ENCODE measurements at places on chromosomes 16 and 17. TPM values are rescaled to one million over a fixed set of nuclear protein-coding genes. Genes with fewer than 3 reads are reported as not detected.

TP53TG3D gene
- 2.2 TPM for total RNA-seq

DHRS11 gene
- total RNA-seq: 8.3 TPM

DNA sequence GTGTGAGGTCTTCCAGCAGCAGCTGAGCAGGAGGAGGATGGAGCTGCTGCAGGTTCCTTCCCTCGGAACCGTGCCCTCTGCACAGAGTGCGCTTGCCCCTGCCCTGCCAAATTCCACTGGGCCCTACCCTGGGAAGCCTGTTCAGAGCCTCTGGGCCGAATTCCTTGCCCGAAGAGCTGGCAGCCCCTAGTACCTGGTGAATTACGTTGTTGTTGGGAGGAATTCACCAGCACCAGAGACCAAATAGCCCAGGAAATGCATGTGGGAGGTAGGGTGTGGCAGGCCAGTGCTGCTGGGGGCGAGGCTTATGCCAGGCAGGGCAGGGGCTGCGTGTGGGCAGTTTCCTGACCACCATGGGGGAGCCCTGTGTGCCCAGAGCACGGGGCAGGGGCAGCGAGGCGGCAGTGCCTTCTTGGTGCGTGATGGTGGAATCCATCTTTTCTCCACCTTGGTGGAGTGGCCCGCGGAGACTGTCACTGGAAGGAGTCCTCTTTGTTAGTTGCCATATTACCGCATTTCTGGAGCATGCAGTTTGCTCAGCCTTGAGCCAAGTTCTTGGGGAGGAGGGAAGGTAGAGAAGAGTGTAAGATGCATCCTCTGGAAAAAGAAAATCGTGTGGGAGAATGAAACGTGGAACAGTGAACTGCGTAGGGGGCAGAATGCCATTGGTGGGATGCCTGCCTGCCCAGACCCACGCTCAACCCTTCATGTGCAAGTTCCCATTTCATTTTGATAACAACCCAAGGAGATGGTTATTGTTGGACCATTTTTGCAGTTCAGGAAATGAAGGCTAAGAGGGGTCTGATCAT is 2.3 kb downstream of the MRC2 start:
- DNase-seq: no peak

DNA sequence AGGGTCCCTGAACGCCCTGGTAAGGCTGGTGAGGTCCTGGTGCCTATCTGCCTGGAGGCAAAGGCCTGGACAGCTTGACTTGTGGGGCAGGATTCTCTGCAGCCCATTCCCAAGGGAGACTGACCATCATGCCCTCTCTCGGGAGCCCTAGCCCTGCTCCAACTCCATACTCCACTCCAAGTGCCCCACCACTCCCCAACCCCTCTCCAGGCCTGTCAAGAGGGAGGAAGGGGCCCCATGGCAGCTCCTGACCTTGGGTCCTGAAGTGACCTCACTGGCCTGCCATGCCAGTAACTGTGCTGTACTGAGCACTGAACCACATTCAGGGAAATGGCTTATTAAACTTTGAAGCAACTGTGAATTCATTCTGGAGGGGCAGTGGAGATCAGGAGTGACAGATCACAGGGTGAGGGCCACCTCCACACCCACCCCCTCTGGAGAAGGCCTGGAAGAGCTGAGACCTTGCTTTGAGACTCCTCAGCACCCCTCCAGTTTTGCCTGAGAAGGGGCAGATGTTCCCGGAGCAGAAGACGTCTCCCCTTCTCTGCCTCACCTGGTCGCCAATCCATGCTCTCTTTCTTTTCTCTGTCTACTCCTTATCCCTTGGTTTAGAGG is 23.5 kb upstream of the BEAN1 start:
- no peak for DNase-seq

DNA sequence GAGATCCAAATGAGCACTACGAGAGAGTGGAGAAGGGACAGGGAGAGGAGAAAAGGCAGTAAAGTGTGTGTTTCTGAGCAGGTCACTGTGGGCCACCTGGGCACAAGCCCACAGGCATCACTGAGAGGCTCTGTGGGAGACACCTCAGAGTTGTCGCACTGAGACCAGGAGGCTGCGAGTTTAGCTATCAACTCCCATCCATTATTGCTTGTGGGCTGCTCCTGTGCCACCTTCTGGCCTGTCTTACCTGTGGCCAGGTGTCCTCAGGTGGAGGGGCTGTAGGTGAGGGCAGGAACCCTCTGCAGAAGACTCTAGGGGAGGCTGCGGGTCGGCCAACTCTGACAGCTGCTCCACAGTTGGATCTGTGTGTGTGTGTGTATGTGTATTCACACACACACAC is 2.5 kb upstream of the PRR29 start:
- DNase-seq: no peak

DNA sequence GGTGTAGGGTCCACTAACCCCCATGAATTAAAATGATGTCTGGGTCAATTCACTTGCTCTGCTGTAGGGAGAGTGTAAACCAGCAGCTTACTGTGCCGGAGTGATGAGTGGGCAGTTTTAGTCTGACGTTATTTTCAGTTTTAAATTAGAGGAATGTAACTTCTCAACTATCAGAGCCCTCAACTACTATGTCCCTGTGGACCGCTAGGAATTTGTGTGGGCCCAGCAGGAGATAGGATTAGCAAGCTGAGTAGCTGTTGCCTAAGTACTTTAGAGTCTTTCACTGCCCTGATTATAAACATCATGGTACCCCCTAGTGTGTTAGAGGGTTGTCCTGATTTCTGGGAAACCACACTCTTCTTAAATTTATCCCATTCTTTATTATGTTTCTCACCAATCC is 11.4 kb downstream of the MARVELD3 start:
- no peak for DNase-seq

DNA sequence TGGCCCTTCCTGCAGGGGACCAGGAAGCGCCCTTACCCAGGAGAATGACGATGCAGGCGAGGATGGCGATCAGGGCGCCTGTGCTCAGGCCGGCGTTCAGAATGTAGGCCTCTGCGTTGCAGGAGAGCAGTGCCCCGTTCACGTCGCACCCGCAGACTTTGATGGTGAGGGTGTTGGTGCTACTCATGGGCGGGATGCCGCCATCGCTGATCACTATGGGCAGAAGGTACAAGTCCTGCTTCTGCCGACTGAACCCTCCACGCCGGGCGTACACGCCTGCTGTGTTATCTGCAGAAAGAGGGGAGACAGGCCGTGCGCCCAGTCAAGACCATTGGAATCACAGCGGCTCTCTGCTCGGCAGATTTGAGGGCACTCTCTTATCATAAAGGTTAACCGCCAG is 171.1 kb downstream of the CDH11 start:
- no peak for DNase-seq

DNA sequence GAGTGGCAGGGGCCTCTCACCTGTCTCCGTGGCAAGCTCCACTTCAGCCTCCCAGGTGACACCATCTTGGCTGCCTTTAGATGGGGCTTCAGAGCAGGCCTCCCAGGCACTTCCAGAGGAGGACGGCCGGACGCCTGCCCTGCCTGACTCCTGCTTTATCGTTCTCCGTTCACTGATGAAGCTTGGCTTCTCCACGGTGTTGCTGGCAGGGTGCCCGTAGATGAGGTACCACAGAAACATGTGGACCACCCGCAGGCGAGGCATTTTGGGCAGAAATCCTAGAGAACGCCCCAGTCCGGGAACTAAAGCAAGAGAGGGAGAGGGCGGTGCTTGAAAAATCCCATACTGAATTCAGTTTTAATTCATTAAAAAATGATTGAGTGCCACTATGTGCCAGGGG is 54.5 kb downstream of the GTF3C1 start:
- DNase-seq: no peak

GRCh38 chr17:20200016-20200795 is 191.0 kb downstream of the SPECC1 start:
- DNase-seq: no peak

DNA sequence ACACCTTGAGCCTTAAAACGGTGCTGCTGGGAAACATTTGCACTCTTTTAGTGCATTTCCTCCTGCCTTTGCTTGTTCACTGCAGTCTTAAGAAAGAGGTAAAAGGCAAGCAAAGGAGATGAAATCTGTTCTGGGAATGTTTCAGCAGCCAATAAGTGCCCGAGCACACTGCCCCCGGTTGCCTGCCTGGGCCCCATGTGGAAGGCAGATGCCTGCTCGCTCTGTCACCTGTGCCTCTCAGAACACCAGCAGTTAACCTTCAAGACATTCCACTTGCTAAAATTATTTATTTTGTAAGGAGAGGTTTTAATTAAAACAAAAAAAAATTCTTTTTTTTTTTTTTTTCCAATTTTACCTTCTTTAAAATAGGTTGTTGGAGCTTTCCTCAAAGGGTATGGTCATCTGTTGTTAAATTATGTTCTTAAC is 4.4 kb downstream of the SOX9 start:
- DNase-seq: no peak
